GM10248 (cell line): ENCODE measurements at places on chromosomes 12 and 14.

DNA sequence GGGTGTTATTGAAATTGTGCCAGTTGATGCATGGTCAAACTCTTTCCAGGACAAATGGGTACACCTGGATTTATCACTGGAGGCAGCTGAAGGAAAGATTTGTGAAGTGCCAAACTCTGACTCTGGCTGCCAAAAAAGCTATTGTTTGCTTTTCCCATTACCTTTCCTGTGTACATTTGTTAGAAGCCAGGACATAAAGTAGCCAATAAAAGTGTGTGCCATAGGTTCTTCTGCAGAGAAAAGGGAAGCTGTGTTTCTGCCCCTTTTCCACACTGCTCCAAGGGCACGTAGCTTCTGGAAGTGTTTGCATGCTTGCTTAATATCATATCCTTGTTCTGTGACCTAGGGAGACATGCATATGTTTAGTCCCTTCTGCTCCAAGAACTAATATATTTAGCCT is 1114.4 kb downstream of the SLC16A7 start:
- DNase-seq = no peak

DNA sequence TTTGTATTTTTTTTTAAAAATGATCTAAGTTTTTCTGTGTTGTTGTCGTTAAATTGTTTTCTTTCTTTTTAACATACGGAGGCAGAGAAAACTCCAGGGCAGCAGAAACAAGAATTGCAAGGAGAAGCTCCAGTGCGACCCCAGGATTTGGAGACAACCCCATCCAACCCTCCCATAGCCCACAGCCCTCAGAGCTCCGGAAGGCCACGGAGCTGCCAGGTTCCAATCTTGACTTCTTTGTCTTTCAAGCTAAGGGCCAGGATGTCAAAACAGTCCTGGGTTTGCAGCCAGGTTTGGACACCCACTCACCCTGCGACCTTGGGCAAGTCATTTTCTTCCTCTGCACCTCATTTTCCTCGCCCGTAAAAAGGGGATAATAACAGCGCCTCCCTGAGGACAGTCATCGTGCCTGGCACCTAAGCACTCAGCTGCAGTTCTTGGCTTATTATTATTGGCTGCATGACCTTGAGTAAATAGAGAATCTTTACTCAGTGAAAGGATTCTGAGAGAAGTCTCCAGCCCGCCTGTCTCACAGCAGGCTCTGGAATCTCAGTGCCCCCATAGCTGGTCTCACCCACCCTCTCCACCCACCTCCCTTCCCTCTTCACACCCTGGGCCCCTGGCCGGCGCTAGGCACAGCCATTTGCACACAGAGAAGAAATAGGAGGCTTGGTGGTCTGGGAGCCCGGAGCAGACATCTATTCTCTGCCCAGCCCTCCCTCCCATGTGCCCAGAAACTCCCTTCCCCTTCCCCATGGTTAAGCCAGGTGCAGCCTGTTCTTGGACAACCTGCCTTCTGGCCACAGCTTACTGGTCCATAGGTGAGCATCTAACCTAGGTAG is 79.4 kb upstream of the BCL11B start:
- DNase-seq = no peak

DNA sequence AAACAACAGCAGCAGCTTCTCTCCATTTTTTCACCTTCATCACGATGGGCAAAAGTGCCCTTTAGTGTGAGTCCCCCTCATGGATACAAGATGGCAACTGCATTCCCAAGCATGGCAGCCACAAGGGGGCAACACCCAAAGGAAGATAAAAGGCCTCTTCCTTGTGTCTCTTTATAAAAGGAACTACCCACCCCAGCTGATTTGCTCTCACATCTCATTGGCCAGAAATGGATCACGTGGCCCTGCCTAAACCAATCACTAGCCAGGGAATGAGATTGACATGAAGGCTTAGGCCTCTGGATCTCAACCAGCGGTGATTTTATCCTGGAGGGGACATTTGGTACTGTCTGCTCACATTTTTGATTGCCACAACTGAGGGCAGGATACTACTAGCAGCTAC is 21.9 kb upstream of the IFT81 start:
- peak; percentile 26 for DNase-seq

DNA sequence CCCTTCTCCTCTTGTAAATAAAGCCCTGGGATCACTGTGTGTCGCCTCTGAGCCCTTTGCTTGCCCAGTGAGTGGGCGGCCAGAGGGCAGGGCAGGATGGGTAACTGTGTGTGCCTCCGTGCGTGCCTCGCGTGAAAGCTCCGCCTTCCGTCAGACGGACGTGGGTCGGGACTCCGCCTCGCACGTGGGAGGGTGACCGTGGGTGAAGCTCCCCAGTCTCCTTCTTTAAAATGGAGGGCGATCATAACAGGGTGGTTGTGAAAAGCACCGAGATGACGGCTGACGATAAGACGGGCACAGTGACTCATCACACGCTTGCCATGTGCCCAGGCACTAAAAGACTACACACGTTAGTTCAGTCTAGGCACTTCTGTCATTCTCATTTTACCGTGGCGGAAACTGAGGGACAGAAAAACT is 9.2 kb downstream of the PHB2 start:
- DNase-seq = peak; percentile 57

- DNase-seq = no peak
Observed at GRCh38 chr12:40020261-40020691, 85.6 kb downstream of the SLC2A13 start.

DNA sequence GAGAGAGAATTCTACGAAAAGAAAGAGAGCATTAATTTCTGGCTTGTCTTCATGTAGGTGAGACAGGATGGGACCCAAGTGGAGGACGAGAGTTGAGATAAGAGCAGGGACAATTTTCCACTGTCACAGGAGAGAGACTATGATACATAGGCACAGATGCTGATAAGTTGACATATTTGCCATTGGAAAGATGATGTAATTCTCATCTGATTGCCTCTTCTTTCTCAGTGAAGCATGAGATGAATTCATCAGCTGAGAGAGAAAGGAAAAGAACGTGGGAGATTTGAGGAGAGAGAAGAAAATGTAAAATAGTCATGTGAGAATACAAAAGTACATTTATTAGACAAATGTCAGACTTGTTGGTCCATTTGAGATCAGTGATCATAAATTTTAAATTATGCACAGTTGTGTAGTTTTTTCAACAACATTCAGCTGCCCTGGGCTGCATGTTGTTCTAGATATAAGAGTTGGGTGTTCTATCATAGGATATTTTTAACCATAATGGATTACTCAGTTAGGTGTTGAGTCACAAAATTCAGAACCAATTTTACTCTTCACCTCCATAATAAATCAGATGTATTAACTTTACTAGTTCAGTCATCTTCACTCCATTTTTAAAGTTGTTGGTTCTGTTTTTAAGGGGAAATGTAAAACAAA is 222.9 kb downstream of the DPY19L2 start:
- no peak for DNase-seq

DNA sequence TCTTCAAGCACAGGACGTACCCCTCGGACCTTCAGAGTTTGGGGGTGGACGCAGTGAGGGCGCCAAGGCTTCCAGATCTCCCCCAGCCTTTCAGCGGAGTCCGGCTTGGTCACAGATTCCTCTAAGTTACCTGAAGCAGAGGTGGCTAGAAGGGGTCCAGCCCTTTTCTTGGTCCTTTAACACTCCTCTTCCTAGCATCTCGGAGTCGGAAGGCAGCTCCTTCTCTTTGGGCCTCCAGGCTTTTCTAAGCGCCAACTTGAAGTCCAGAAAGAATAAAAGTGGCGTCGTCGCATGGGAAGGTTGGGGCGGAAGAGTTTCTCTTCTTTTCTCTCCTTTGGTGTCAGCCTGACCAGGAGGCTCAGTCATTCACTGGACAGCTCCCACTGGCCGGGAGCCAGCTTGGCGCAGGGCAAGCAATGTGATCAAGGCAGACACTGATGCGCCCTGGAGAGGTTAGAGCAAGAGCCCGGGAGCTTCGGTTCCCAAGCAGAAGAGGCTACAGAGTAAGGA is 9.6 kb downstream of the OR6S1 start:
- DNase-seq = peak; percentile 31

DNA sequence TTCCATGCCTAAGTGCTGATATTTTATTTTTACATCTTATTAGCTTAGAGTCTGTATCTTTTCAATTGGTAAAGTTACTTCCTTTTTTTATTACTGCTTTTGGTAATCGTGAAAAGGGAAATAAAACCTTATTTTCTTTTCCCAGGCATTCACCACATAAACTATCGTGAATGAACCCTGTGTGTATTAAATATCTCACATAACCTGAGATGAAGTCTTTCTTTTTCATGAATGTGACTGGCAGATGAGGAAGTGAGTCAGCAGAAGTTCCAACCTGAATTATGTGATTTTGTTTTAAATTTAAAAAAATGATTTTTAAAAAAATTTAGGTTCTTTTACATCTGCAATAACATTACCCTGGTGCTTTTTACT is 26.0 kb downstream of the MYBPC1 start:
- DNase-seq = no peak

DNA sequence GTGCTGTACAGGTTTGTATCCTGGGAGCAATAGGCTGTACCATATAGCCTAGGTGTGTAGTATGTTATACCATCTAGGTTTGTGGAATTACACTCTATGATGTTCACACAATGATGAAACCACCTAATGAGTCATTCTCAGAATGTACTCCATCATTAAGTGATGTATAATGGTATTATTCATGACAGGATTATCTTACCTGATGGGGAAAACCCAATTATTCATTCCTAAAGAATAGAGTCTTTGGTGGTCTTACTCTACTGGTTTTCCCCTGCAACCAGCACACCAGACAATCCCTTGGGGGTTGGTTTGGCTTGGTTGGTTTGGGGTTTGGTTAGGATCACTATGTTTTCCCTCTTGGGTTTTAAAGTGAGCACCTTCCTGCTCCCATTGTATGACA is 12.6 kb upstream of the OR10P1 start:
- DNase-seq = no peak

- no peak for DNase-seq
Observed at GRCh38 chr12:44581642-44582242, 294.4 kb downstream of the NELL2 start.

DNA sequence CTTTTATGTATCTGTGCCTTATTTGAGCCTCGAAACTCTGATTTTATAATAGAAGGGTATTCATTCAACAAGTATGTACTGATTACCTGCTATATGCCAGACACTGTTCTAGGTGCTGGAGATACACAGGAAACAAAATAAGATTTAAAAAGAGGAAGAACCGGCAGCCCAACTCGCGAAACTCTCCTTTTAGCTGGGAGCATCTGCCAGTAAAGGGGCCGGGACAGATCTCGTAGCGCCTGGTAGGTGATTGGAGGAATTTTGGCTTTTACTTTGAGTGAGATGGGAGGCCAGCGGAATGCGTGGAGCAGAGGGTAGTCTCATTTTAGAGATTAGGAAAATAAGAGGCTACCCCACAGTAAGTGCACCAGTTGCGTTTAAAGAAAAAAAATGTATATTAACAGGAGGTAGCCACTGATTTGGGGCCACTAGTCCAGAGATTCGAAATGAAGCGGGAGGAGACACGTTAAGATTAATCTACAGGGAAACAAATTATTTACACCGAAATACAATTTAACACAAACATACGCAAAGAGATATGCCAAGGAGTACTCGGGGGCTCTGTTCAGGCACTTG is 520 bp upstream of the MON2 start:
- peak; percentile 47 for DNase-seq

DNA sequence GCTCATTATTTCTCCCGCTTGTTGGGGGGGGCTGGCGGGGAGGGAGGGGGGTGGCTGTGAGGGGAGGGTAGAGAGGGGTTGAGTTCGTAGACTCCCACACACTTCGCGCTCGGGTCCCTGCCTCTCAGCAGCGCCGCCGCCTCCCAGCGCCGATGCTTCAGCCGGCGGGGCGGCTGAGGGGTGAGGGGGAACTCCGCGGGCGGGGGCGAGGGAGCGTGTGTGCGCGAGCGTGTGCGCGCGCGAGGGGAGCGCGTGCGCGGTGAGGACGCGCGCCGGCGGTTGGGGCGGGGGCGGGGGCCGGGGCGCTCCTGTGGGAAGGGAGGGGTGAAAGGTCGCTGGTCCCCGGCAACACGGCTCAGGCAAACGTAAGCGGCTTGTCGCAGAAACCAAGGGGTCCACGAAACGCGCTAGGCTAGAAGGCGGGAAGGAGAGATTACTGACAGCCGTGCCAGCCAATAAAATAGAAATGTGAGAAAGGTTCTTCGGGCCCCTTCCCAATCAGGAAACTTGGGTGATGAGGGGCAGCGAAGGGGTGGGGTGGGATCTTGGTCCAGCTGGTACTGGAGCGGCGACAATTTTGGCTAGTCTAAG is 343 bp upstream of the NOVA1 start:
- DNase-seq = peak; percentile 4

DNA sequence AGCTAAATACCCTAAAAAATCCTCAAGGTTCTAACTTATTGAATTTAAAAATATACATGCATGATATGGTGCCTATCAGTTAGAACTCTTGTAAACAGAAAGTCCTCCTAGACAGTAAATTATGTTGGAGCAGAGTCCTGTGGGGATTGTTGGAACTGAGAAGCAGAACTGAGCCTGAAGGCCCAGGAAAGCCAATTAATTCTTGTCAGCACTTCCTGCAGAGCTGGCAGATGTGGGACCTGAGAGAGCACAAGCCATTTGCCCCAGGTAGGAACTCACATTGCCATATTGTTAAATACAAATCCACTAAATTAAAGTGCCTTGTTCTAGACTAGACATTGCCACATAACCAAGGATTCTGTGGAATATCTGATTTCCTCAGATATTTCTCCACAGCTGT is 117.1 kb downstream of the RTN1 start:
- no peak for DNase-seq

GRCh38 chr12:20105943-20106342 is 262.4 kb upstream of the PDE3A start:
- no peak for DNase-seq

DNA sequence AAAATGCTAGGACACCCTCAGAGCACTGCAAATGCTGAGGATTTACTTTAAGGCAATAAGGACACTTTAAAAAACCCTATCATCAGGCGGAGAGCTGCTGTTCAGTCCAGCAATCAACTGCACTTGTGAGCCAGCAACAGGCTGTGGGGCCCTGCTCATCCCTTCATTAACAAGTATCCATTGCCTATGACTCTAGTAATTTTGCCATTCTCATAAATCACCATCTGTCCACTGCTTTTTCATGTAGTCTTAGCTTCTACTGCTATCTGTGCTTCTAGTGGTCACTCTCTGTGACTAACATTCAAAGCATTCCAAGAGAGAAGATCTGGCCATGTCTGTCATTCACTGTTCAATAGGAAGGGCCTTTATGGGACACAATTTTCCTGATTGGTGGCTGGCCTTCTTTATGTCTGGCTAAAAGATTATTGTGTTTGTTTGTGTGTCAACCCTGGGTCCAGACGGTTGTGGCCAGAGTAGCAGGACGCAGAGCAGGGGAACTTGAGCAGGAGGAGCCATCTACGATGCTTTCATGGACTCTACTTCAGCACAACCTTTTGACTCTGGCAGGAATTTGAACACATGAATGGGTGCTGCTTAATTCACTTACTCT is 3.6 kb upstream of the KRAS start:
- no peak for DNase-seq
